ENCODE measurements at places on chromosomes 4 and X.

- no peak for DNase-seq
Observed at GRCh38 chrX:107626481-107626880, 1.8 kb upstream of the PRPS1 start.

GRCh38 chrX:74540635-74541249, 73.7 kb downstream of the RLIM start:
- no peak for DNase-seq

DNA sequence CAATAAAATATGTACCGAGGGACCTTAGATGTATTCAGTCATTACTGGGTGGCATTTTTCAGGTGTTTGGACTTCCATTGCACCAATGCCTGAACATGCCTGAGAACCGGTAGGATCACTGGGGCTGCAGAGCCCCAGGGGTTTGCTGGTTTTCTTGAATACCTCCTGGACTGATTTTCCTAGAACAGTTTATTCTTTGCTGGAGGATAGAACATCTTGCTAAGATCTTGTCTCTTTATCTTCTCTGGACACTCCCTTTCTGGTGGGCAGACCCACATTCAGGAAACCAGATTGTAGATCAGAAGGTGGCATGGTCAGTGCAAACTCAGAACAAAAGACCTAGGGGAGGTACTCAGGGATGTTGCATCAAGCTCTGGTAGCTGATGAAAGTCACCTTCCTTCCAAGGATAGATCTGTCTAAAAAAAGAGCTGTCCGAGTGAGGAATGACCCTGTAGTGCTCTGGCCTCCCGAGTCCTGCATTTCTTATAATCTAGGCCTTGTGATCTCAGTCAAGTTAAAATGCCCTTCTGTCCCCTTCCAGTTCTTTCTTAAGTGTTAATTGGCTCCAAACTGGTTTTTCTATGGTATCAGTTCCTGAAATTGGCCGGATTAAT, 84.8 kb downstream of the CLDN34 start:
- DNase-seq: no peak

DNA sequence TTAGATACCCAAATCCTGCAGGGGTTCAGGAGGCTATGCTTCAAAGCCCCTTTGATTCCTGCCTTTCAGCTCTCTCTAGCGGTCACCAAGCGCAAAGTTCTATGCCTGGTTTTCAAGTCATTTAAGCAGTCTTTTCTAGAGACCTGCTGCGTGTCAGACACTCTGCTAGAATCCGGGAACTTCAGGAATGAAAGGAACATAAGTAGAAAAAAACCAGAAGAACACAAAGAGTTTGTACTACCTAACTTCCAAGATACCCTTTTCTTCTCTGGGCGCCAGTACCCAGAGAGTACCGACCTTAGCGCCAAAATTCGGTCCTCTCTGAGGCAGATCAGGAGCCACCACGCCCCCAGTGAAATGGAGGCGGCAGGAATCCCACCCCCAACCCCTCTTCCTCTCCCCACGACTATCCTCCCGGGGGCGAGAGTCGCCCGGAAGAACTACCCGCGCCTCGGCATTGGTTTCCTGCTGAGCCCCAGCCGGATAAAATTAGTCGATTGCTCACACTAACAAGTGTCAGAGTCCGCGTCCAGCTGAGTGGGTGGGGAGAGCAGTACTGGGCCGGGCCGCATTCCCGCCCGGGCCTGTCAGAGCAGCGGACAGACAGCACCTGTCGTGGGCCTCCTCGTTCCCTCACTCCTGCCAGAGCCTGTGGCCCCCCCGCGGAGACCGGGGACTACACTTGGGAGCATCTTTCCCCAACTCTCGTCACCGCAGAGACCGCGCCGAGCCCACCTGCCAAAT, 78.8 kb downstream of the RLIM start:
- DNase-seq: peak; percentile 9

GRCh38 chrX:145292218-145292617, 44.9 kb downstream of the SPANXN1 start:
- no peak for DNase-seq
